ENCODE measurements at places on chromosomes 7 and 10.

DNA sequence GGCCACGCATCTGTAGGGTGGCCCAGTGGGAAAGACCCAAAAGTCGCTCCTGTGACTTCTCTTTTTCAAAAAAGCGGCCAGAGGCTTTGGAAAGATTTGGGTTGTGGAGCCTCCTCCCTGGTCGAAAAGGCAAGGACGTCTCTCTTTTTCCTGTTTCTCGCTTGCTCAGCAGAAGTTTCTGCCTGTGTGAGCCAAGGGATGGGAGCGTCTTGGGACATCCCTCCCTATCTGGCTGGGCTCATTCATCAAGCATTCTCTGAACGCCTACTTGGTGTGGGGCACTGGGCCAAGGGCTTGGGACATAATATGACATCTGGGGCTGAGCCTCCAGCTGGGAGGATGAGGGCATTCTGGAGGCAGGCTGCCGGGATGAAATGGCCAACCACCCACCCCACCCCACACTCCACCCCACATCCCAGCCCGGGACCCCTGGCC lies 120.9 kb downstream of the C10orf105 start:
- no peak for DNase-seq

DNA sequence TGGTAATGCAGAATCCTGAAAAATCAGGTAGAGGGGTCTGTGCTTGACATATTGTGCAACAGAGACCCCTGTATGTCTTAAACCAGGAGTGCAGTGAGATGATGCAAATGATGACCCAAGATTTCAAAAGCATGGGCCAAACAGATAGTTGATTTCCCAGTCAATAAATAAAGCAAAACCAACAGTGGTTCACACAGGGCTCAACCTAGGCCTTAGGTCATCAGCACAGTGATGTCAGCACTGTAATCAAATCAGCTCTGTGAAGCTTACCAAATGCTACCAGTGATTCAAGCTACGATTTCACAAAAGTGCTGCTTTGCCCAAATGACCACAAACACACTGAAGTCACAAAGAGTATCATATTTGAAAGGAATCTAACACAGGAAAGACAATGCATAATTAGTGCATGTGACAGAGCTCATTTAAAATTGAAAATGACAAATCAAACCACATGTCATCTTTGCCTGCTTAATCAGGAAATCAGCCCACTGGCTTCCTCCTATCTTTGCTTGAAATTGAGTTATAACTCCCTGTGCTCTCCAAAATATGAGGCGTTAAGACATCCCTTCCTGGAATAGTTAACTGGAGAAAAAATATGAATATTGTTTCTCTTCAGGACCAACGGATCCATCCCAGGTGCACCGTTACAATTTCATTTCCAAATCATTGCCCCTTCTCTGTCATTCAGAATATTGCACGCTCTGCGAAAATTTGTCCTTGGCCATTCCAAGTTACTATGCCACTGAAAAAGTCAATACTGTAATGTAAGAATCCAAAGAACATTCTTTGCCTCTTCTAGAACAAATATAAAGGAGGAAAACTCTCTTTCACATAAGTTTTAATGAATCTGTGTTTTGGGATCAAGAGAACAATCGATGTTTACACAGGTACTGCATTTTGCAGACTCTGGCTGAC lies 41.9 kb upstream of the ASL start:
- no peak for DNase-seq

DNA sequence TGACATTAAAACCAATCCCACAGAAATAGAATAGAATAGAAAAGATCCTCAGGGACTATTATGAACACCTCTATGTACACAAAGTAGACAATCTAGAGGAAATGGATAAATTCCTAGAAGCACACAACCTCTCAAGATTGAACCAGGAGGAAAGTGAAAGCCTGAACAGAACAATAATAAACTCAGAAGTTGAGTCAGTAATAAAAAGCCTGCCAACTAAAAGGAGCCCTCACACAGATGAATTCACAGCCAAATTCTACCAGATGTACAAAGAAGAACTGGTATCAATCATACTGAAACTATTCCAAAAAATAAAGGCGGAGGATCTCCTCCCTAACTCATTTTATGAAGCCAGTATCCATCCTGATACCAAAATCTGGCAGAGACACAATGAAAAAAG lies 220.3 kb upstream of the HPS1 start:
- no peak for DNase-seq

GRCh38 chr10:124993736-124994451 lies 52.0 kb downstream of the ZRANB1 start:
- no peak for DNase-seq

- DNase-seq = peak; percentile 21
Measured at GRCh38 chr10:60099998-60100747, 193.8 kb upstream of the CCDC6 start.

DNA sequence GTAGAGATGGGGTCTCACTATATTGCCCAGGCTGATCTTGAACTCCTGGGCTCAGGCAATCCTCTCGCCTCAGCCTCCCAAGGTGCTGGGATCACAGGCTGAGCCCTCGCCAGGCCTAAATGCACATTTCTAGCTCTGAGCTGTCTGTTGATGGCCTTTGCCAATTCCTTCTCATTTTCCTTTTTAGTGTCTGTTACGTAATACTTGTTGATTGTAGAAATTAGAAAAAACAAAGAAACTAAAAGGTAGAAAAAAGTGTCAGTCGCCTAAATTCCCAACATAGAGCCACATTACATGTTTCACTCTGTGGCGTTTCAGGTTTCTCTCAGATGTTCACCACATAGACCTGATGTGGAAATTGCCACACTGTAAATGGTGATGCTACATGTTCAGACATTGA lies 44.0 kb upstream of the RASGEF1A start:
- DNase-seq = no peak

GRCh38 chr10:96986200-96986856 lies 154.2 kb downstream of the LCOR start:
- no peak for DNase-seq

DNA sequence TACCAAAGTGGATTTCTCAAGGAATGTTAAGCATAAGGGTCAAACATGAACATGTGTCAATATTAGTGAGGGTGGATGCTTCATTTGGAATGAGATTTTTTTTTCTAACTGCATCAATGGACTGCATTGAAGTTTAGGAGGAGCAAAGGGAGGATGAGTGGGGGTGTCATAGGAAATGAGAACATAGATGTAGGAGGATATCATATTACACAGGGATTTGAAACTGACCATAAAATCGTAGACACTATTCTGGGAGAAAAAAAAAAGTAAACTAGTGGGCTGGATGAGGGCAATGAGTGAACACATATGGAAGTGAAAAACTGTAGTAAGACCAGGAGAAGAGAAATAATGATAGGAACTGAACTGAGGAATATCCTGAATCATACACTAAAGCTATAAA lies 109.4 kb downstream of the SEMA3A start:
- DNase-seq = no peak

DNA sequence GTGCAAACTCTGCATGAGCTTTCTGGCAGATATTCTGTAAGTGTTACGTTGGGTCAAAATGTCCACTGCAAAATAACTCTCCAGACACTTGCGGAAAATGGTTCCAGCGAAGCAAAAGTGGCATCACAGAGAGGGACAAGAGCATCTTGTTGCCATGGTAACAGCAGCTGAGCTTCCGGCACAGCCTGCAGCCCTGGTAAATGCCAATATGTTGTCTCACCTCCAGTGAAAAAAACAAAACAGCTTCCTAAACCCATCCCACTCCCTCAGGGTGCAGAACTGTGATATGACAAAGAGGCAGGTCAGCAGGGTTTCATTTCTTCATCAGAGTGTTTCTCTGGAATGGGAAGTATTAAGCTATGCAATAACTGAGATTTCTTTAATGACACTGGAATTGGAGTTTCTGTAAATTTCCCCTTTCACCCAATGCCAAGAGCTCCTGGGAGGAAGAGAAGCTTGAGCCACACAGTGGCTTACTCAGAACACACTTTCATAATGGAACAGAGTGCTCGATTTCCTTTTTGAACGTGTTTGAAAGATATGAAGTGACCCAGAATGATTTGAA lies 65.6 kb downstream of the FOXI2 start:
- no peak for DNase-seq

DNA sequence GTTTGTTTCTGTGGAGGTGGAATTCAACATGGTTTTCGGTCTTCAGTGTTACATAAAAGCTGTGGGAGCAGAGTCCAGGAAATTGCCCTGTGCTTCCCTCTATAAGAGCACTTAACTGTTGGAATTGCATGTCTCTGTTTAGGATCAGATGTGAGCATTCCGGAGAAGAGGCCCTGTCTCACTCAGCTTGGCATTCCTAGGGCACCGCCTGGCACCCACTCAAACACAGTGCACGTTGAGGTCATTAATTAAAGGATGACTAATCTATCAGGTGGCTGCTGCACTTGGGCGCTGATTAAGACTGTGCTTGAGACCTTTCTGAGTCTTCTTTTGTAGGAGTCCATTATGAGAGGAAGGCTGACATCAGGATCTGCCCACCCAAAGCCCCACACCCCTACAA lies 82.8 kb upstream of the VIPR2 start:
- DNase-seq = no peak

- no peak for DNase-seq
Measured at GRCh38 chr7:142488036-142488633, 230.3 kb upstream of the PRSS58 start.

DNA sequence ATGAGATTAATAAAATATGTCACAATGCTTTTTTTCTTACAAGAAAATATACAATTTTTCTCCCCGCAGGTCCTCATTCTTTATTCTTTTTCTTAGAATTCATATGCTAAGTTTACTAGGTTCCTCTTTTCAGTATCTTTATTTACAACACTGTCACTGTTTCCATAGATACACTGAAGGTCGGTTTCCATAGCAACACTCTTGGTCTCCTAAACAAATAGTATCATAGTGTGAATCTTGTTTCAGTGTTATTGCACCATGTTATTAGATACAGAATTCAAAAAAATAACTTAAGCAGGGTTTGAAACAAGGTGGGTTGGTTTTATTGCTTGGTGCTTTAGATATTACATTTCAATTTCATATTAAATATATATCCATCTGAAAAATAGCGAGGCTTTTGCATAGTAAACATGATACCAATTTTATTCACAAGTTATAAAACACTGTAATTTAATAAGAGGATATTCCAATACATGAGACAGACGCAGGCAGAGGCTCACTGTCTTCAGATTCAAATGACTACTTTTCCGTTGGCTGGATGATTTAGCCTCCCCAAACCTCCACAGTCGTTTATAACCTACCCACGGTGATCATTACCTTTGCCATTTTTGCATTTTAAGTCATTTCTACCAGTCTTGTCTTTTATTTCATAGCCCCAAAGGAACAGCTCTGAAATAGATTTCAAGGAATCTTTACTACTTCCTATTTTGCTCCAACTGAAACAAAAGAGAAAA lies 88.9 kb upstream of the KLF6 start:
- DNase-seq = peak; percentile 39

GRCh38 chr7:46880508-46881196 lies 701.3 kb downstream of the TNS3 start:
- no peak for DNase-seq

DNA sequence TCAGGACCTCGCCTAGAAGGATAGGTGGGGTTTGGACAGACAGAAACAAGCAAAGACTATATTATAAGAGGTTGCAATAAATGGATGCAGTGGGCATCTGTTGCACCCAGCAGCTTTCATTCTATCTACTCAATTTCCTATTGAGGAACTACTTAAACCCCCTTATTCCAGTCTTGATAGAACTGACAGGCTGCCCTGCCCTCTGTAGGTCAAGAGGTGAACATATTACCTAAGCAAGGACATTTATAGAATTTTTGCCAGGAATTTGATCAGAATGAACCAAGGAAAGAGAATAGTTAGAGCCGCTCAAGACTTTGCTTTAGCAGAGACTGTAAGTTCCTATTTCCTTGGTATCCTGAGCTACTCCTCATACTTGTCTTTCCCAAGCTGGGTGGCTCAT lies 9.5 kb downstream of the VTI1A start:
- DNase-seq = no peak

GRCh38 chr7:47143339-47143738 lies 438.6 kb downstream of the TNS3 start:
- no peak for DNase-seq

- no peak for DNase-seq
Measured at GRCh38 chr7:44194562-44195145, 5.4 kb upstream of the GCK start.

DNA sequence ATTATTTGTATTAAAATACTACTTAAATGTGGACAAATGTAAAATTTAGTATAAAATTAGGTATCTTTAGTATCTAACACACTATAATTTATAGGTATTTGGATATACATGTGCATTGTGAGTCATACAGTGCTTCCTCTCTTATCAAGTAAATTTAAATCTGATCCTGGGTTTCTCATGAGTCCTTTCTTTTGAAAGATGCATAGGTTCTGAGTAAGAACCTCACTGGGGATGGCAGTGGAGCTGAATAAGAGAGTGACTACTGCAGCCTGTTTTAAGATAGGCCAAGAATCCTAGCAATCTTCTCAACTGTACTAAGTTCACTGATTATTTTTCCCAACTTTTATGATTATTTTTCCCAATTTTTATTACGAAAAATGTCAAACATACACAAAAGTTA lies 16.2 kb downstream of the CEP55 start:
- no peak for DNase-seq

- peak; percentile 4 for DNase-seq
Measured at GRCh38 chr7:33774762-33775523, 130.4 kb upstream of the BMPER start.

DNA sequence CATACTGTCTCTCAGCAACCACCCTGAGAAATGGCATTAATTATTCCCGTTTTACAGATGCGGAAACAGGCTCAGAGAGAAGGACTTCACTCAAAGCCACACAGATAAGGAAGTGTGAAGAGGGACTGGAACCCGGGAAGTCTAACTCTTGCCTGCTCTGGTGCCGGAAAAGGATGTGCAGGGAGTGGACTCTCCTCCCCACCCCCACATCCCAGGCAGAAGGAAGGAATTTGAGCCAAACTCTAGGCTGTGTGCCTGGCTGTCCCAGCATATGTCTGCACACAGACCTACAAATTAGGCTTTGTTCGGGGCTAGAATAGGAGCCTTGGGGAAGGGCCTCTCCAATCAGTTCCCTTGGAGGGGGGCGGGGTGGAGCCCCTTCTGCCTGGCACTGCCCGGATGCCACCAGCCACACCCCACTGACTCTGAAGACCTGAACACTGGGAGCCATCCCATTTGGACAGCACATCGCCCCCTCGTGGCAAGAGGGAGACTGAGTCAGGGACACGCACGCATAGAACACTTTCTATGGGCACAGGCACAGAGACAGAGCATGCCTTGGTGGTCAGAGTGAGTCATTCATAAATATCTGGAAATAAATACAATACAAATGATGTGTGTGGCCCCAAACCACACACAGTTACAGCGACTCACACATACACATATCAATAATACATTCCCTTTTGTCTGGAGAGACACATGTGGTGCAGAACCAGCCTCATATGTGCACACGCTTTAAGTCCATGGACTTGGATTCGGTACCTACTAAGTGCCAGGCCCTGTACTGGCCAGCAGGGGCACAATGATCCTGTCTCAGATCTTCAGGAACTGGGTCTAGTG lies 13.1 kb downstream of the LZTS2 start:
- peak; percentile 78 for DNase-seq
